ENCODE measurements at places on chromosomes 4 and X.

- DNase-seq, result no peak
Measured at GRCh38 chr4:175351473-175351872, 433.3 kb downstream of the ADAM29 start.

- no peak for DNase-seq
Measured at GRCh38 chrX:8194216-8194615, 23.1 kb upstream of the VCX2 start.

DNA sequence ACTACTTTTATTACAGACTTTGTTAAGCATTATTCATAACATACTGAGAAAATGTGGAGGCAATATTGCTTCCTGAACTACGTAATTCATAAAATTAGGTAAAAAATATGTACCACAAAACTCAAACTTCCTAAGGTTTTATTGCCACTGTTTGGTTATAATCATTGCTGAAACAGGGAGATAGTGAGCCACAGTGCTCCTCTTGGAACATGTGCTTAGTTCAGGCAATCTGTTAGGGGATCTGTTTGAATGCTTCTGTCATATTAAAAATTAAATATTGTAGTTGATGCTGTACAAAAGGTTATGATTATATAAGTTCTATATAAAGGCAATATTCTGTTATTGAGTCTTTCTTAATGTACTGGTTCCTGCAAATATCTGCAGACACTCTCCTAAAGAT lies 480.7 kb downstream of the GRXCR1 start:
- no peak for DNase-seq

DNA sequence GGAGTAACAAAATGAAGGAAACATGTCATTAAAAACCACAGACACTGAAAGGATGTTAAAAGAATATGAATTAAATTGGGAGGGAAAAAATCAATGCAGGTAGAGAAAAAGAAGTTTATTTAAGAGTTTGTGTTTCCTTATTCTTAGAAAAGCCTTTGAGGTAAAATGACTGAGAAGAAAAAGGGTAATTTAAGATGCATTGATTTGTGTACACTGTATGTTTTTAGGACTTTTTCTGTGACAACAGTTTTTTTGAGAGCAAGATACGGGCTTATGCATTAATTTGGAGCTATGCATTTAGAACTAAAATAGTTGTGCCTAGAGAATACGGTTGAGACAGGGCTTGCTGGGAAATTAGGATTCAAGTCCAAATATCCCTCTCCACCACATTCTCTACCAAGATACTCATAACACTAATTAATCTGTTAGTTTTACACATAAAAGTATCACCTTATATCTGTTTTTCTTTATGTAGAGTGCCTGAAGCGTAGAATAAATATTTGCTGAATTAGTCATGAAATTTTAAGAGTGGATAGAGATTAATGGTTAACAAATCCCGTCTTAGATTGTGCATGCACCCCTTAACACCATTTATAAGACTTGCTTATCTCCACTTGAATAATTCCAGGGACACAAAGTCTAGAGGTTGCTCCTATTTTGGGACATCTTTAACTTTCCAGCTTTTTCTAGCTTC lies 232.5 kb downstream of the PCDH7 start:
- no peak for DNase-seq
